ENCODE measurements at places on chromosomes 2 and 18.

- peak; percentile 74 for DNase-seq
Measured at GRCh38 chr2:75221862-75222261, 22.5 kb upstream of the TACR1 start.

- DNase-seq: no peak
Measured at GRCh38 chr2:203871371-203871983, 3.9 kb downstream of the CTLA4 start.

DNA sequence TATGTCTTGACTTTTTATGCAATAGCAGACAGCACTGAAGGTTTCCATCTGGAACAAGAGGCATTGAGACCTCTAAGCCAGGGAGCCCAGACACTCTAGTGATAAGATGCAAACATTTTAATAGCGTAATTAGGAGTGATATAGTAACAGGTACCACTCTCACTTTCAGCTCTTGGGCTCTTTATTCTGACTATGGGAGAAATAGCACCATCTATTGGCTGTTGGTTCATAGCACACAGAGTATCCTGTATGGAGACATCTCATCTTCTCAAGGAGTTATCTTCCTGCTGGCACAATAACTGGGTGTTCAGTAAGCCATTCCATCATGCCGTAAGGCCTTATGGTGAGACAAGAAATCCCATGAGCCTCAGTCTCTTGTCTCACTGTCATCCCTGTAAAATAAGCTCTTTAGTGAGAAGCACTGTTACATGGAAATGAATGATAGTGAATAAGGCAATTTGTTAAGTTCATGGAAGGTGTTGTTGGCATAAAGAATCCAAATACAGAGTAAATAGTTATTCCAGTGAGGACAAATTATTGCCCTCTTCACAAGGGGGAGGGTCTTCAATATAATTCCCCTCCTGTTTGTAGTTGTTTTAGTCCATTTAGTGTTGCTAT lies 48.3 kb downstream of the THUMPD2 start:
- DNase-seq: peak; percentile 46

GRCh38 chr2:118549503-118549902 lies 297.9 kb downstream of the EN1 start:
- DNase-seq: no peak

DNA sequence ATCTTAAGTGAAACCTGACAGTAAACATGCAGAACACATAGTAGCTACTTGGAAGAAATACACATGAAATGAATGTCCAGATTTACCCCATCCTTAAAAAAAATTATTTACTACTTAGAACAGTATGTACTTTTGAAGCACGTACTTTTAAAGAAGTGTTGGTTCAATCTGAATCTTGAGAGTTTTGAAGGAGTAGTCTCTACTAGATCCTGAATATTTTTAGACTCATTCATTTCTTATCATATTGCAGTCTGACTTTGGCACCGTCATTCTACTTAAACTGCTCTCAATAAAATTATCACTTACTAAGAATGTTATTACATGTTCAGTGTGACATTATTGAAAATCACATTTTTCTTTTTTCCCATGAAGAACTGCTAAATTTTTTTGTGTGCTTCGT lies 187.8 kb downstream of the DPP4 start:
- DNase-seq: no peak

GRCh38 chr2:29064346-29064715 lies 10.0 kb downstream of the PCARE start:
- no peak for DNase-seq

GRCh38 chr2:12579018-12579417 lies 137.7 kb upstream of the TRIB2 start:
- DNase-seq: no peak

- no peak for DNase-seq
Measured at GRCh38 chr2:156935616-156936015, 321.9 kb upstream of the GALNT5 start.

GRCh38 chr18:61448316-61448715 lies 115.1 kb downstream of the CDH20 start:
- DNase-seq: no peak

GRCh38 chr2:227404585-227405271 lies 17.0 kb upstream of the SCYGR1 start:
- DNase-seq: no peak

All from mesenchymal stem cell (in vitro differentiated cells and primary cell).